ENCODE measurements at places on chromosomes 5 and 9.

DNA sequence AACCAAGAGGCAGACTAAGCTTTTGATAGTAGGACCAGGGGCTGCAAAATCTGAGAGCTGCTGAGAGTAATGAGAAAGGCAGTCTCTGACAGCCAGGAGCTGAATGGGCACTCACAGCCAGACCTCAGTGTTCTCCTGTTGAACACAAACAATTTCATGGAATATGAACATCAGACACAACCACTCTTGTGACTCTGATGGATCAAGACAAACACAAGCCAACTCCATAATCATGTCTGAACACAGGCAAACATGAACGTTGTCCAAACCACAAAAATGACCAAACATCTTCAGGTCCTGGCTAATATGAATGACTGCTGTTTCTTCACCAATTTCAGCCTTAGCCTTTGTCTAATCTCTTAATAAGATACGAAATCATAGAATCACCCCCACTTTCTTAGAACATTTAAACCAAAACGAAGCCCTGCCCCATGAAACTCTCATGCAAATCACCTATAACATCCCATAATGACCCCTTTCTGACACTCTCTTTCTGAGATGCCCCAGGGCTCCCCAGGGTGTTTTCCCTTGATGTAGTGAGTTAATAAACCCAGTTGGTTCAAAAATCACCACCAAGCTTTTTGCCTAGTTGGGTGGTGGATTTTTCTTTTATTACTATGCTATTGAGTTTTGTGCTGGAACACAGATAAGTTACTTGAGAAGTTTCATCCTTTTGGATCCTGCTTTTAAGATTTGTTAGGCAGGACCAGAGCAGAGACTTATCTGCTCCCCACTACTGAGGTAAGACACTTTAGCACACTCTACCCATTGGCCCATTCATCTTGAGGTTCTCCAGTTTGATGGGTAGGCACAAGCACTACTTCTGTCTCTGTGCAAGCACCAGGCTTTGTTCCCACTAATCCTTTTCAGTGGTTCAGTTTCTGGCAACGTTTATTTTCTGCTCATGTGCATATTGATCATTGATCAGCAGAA is 5.9 kb upstream of the ERAP2 start:
- no peak for DNase-seq

DNA sequence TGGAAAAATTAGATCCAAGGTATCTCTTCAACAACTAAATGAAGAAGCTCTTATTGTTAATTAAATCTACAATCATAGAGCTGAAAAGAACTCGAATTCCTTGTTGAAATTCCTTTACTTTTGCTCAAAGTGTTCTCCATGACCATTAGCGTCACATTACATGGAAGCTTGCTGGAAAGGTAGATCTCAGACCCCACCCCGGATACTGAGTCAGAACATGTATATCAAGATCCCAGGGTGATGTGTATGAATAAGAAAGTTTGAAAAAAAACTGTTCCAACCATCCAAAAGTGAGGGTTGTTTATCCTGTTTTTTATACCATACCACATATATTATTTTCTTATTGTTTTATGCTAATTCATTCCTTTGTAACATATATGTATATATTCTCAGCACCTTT is 237.1 kb upstream of the PUM3 start:
- no peak for DNase-seq

- DNase-seq = no peak
These were observed 20.3 kb downstream of the EXOC3 start for GRCh38 chr5:463301-463700.

DNA sequence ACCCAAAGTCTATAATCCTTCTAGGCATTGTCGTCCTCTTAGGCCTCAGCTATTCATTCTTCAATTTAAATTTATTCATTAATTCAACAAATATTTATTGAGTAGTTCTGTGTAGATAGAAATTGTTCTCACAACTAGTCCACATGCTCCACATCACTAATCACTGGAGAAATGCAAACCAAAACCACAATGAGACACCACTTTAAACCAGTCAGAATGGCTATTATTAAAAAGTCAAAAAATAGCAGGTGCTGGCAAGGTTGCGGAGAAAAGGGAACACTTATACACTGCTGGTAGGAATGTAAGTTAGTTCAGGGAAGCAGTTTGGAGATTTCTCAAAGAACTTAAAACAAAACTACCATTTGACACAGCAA is 51.1 kb upstream of the TNFSF15 start:
- no peak for DNase-seq

DNA sequence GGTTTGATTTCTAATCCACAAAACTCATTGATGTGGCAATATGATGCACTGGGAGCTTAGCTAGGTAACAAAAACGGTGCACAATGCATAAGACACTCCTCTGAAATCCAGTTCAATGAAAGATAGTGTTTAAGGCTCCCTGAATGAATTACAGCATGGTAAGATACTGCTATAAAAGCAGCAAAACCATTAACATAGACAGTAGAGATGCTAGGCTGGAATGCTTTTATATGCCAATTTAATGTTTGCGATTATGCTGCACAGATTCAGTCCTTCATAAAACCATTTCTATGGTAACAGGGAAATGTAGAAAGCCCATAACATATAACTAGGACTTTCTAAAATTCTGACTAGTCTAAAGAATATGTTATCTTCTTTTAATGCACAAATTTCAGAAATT is 180.8 kb upstream of the NUDT12 start:
- no peak for DNase-seq

DNA sequence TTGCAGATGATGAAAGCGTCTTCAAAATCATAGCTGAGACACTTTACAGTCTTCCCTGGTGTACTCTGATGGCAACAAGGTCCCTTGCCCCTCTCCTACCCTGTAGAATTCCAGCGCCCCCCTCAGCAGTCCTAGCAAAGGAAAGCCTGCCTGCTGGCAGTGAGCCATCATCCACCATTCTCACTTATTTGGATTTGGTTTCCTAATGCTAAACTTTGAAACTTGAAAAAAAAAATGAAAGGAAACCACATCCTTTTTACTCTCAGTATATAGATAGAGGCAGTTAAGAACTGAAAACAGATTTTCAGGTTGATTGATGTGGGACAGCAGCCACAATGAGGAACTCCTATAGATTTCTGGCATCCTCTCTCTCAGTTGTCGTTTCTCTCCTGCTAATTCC is at the start of gene GZMA:
Gene GZMA (plus strand): TSS at position 299 of the 400 bp plus-strand sequence. CDS start 37 bp downstream, at position 336.
- no peak for DNase-seq

DNA sequence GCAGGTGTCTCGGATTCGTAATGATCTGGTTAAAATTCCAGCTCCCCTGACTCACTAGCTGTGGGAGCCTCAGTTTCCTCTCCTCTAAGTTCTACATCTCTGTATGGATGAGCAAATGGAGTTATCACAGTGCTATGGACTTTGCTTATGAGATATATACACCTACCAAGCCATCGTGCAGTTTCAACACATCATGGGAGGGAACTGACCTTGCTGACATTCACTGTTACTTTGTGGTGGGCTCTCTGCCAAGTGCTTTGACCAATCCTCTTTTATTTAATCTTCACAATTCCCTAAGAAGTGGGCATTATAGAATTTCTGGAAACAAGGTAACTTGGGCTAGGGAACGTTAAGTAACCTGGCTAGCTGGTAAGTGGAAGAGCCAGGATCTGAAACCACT is 70.2 kb downstream of the PTPN3 start:
- DNase-seq = no peak

- no peak for DNase-seq
These were observed 1469.8 kb downstream of the EFNA5 start for GRCh38 chr5:106200971-106201370.

- DNase-seq = no peak
These were observed 42.2 kb upstream of the ADAMTS2 start for GRCh38 chr5:179387151-179388110.

DNA sequence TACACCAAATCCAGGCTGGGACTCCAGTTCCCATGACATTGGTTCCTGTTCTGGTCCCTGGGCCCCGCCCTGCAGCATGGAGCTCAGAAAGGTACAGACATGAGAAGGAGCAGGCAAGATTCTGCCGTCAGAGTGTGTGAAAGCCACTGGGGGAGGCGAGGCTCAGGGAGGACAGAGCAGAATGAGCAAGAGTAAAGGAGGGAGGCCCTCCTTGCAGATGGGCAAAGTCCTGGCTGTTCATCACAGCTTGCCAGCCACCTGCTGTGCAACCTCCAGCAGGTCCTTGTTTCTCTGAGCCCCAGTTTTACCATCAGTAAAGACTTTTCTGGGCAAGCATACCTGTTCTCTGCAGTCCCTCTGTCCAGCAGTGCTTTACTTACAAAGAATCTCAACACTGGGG is 73.3 kb downstream of the HRH2 start:
- DNase-seq = no peak

- DNase-seq = no peak
These were observed 6.2 kb downstream of the EXOC3 start for GRCh38 chr5:449151-449550.

- DNase-seq = no peak
These were observed 173.2 kb downstream of the DAB2IP start for GRCh38 chr9:121824651-121825030.

- DNase-seq = no peak
These were observed 110.7 kb upstream of the FST start for GRCh38 chr5:53369681-53370080.

DNA sequence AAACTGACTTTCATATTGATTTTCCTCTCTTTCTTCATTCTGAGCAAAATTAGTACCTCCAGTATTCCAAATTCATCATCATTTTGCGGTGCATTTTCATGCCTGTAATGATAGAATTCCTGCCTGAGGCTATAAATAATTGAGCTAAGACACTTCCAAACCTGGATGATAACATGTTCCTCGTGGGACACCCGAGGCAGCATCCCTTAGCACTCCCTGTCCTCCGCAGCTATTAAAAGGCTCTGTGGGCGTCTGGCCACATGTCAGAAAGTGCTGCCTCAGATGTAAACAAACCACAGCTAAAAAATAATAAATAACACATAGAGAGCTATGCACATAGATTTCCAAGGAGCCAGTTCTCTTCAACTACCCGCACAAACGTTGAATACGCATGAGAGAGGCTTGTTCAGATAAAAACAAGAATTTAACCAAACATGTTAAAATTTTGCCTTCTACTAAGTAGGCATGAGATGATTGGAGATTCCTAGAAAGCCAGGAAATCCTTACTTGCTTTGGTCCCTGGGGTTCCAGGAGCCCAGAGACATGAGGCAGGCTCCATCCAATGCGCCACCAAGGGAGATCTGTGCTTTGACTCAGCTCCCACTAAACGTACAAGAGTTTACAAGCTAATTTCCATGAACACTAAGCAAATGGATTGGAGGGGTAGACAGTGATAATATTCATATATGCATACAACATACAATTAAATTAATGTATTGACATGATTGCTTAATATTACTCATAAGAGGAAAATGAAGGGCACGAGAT is 82.7 kb downstream of the SHC3 start:
- no peak for DNase-seq

- DNase-seq = no peak
These were observed 181.9 kb downstream of the ZNF462 start for GRCh38 chr9:107044872-107045271.

DNA sequence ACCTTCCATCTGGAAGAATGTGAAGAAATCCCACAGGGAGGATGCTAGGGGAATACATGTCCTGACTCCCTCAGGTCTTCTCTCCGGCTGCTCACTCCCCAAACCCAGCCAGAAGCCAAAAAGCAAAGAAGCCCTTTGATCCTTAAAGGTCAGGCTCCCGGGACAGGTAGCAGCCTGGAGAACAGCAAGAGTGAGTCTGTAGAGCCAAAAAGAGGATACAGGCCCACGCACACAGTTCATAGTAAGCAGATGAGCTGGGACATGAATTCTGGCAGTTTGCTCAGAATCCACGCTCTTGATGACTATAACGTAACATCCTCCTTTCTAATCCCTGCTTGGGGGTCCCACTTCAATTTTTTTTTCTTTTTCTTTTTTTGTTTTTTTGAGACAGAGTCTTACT is 72.0 kb upstream of the SLC44A1 start:
- no peak for DNase-seq

- DNase-seq = no peak
These were observed 13.7 kb downstream of the ADAMTSL1 start for GRCh38 chr9:18487611-18488010.

DNA sequence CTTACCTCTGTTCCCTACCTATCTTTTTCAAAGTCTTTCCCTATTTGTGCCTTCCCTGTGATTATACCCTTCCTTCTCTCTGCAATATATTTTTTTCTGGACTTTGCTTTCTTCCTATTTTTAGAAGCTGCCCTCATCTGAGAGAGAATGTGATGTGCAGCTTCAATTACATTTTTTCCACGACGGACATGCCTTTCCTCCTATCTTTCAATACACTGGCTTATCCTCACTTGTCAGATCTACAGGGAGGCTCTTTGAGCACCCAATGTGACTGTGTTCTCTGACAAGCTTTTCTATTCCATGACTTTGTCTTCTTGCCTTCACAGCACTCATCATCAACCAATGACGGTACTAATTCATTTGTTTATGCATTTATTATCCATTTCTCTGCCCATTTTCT is 227.9 kb upstream of the CLINT1 start:
- no peak for DNase-seq

GRCh38 chr5:169150108-169150507 is 150.8 kb downstream of the SLIT3 start:
- DNase-seq = no peak

- DNase-seq = no peak
These were observed 4.3 kb downstream of the FYB1 start for GRCh38 chr5:39214912-39215709.

- no peak for DNase-seq
These were observed 14.8 kb downstream of the GGTA1 start for GRCh38 chr9:121484651-121485446.

DNA sequence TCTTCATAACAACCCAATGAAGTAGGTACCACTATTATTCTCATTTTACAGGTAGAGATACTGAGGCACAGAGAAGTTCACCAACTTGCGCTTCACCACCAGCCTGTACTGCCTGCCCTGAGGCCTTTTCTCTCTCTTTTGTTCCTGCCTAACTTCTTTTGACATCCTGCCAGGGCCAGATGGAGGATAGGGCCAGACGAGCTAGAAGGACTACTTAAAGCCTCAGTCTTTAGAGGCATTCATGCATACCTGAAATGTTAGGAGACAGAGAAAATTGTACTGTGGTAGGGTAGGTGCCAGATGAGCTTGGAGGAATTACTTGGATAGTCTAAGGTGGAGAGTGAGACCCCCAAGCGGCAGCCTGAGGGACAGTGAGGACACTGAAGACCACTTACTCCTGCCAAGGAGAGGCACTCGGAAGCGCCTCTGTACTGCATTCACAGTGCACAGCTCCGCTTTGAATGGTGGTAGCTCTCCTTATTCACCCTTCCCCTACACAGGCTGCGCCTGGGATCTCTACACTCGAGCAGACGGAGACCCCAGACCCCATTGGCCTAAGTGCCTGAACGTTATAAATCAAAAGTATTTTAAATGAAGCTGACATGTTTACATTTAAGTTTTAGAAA is 6.2 kb upstream of the ORM1 start:
- DNase-seq = no peak
